ENCODE measurements at places on chromosomes 7 and 10.

DNA sequence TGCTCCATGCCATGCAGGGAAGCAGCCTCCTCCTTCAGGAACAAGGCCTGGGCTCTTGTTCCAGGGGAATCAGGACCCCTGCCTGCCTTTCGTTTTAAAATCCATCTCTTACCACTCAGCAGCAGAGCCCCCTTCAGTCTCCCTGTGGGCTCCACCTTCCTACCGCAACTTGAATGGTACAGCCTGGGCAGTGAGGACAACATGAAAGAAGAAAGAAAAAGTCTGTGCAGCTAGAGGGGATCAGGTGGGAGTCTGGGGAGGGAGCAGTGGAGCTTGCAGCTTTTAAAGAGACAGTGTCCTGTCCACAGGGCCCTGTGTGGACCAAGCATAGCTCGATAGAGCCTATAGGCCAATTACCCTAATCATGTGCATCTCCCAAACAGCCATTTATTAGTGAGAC, 3.7 kb downstream of the PLXNA4 start:
- no peak for DNase-seq

- no peak for DNase-seq
These were observed 26.4 kb upstream of the HSPA12A start for GRCh38 chr10:116768786-116769185.

GRCh38 chr10:123284022-123284421, 129.8 kb downstream of the BUB3 start:
- no peak for DNase-seq

DNA sequence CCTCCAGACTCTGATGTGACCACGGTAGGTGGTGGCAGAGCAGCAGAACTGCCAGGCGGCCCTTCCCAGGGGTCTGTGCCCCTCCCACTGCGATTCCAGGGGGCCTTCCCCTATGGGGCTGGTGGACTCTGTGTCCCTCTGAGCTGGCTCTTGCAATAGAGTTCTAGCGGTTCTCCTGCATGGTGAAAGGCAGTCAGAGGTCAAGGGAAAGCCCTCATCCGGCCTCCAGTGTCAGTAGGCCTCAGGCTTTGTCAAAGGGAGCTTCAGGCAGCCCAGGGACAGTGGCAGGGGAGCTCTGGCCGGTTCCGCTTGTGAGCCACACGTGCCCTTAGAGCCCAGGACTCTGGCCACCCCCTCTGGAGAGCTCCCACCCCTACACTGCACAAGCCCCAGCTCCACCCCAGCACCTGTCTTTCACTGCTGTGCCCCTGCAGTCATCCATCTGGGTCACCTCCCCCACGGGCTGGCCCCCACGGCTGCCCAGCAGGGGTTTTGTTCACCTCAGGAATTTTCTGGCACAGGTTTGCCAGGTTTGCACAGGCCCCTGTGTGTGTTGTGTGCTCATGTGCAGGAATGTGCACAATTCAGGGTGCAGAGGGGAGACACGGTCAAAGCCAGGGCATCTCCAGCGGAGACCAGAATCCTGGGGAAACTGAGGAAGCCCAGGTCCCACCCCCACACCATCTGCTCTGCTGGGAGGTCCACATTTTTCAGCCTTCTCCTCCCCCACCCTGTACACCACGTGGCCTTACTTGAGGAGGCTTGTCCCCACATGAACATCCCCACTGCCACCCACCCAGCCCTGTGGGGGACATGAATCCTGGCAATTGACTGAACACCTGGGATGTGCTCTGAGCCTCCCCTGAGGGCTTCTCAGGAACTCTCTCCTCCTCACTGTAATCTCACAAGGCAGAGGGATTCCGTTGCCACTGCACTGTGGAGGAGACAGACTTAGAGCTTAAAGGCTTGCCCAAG, 23.8 kb downstream of the C10orf105 start:
- no peak for DNase-seq

DNA sequence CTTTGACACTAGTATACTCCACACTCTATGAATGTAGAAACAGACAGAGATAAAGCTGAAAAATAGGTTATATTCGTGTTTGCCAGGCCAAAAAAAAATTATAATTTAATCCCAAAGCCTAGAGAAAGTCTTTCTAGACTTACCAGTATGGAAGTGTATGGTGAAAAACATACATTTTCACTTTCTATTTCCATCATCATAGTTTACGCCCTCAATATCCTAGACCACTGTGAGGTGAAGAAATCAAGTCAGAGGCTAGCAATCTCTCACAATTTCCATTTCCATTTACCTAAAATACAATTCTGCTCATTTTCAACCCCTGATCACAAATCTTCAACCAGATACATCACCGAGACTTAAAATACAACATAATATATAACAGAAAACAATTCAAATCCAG, 16.2 kb downstream of the GPR22 start:
- DNase-seq: no peak

DNA sequence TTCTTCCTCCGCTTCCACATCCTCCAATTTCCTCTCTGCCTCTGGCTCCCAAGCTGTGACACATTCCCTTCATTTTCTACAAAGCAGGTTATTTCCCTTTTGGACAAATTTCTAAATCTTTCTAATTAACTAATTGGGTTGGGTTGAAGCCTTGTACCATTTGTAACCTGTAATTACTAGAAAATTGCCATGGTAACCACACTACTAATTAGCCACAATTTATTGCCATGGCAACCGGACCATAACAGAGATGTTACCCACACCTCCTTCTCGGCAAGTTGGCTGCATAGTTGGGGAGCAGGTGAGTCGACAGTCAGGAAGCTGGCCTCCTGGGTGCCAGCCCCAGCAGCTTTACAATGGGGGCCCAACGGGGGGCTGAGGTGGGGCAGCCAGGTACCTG, 61.6 kb downstream of the GOLGA7B start:
- DNase-seq: no peak

DNA sequence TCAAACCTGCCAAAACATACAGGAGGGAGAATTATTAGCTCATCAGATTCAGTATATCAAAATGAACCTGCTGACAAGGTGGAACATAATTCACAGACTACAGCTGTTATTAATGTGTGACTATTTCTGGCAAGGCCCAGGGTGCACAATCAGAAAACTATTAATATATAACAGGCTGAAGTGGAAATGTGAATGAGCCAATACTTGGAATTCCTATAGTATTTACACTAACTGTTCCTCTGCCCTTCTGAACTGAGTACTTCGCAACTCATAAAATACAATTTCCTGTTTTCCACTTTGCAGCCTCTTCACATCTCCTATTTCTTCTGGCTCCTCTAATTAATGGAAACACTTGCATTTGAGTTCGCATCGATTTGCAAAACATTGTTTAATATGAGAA, 330.8 kb downstream of the DPP6 start:
- DNase-seq: no peak

GRCh38 chr7:43876976-43877745, 7.8 kb upstream of the MRPS24 start:
- DNase-seq: no peak

GRCh38 chr10:97852277-97852676, 2.6 kb downstream of the GOLGA7B start:
- DNase-seq: no peak

DNA sequence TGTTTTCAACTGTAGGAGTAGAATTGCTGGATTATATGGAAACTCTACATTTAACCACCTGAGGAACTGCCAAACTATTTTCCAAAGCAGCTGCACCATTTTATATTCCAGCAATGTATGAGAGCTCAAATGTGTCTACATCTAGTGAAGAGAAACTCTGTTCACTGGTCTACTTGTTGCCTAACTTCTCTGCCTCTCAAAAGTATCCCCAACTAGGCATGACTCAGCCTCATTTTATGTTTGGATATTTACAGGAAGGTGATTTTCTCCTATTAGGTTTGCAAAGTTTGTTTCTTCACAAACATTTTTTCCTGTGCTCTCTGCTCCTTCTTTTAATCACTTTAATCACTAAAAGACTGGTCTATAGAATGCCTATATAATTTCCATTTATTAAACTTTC, 37.1 kb upstream of the SRI start:
- DNase-seq: no peak

DNA sequence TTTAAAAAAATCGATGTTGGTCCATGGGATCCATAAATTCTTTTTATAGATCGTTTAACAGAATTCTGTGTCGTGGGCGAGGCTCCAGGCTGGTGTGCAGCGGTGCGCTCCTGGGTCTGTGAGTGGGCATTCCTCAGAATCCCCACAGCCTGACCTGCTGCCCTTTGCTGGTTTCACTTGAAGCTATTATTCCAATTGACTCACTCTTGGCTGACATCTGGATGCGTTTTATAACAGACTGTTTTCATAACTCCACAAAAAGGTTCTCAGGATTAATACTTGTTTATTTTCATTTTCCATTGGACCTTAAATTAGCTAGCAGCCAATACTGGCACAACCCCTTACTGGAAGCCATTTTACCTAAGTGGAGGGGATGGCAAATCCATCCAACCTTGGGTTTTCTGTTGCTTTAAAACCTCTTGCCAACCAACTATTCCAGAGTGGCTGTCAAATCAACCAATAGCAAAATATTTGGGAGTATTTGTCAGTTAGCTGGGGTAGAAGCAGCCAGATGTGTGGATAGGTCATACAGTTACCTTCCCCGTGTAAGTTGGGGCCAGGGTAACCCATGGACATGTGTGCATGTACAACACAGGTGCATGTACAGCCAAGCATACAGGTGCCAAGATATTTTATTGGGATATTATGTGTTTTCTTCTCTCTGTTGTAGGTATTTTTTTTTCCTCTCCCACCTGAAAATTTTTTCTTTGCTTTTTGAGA, 160.7 kb upstream of the ZNF32 start:
- DNase-seq: no peak

DNA sequence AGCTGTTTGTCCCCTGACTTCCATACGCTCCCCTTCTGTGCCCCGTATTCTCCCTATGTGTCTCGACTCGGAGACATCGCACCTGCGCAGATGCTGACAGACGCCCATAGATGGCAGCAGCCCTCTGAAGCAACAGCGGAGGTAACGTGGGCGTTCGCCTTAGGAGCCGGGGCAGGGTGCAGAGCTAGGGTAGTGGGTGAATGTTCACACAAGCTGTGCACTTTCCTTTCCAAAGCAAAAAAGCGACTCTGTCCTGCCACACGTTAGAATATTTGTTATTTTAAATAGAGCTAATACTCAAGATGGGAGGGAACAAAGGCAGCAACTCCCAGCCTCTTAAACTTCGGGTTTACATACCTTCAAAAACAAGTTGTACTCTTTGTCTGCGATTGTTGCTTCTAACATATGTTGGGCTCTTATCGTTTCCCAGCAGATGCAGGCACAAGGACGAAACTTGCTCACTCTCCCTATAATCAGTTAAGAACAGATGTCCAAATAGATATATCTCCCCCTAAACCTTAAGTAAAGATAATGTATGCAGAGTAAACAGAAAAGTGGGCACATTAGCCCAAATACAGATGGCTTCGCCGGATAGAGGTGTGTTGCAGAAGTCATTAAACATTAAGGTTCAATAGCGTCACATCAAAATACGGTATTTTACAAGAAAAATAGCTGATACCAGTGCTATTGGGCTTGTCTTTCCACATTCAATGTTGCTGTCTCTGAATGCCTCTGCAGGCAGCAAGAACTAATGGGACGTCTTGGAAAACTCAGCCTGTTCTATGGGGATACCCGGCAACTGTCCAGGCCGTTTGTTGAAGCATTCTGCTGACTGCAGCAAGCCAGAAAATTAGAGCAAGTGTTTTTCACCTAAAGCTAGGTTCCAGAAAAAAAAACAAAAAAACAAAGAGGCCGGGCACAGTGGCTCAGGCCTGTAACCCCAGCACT, 340.3 kb upstream of the PRKCQ start:
- peak; percentile 86 for DNase-seq

DNA sequence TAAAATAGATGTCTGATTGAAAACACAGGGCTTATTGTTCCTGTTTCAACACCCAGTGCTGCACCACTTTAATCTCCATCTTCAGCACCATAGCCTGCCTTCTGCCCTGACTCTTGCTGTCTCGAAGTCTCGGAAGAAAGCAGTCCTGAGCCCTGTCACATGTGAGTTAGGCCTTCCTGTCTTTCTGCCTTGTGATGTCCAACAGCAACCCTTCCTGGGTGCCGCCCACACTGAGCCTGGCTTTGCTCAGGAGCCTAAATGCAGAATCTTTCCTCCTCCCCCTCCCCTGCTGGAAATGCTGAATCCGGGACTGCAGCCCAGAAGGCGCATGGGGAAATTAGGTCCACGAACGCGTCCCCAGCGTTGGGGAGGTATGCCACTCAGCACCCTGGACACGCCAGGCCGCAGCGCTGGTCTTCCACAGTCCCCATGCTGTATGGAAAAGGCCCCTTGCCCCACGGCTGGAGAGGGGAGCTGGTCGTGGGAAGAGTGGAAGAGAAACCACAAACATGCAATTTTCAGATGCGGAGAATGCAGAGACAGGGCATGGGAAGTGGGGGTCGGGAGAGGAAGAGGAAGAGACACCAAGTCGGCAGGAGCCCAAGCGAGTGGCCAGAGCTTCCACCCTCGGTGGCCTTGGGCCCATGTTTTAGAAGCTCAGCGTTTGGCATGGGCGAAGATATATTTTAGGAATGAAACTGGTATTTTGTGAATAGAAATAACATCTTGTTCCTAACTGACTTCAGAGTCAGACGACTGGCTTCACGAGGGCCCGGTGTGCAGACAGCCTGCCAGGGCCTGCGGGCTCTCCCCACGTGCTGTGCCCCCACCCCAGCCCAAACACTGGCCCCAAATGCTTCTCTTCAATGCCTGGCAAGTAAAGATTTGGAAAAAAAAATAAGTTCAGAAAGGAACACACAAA, 656.1 kb upstream of the FOXK1 start:
- no peak for DNase-seq

GRCh38 chr10:36700123-36700522, 425.3 kb upstream of the ANKRD30A start:
- no peak for DNase-seq

GRCh38 chr7:87369216-87369615, 23.8 kb downstream of the CROT start:
- DNase-seq: no peak

GRCh38 chr10:77195101-77195500, 442.5 kb downstream of the KCNMA1 start:
- no peak for DNase-seq

DNA sequence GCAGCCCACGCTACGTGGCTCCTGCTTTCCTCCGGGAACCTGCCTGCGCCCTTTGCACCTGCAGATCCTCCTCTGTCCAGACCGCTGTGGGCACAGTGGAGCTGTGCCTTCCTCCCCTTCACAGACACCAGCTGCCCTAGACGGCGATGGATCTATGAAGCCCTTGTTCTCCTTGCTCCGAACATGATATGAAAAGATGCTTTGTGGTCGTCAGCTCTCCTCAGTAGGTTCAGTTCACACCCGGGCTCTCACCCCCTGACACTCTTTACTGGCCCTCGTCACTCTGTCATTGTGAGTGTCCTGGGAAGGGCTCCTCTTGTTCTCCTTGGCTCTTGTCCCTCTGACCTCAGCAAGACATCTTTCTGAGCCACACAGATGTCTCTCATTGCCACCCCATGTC, 4.2 kb downstream of the ZNF488 start:
- DNase-seq: peak; percentile 73

All from midbrain (tissue), 1 donor.